Natural killer cell (primary cell): ENCODE measurements at places on chromosomes 6 and 20. TPM values are rescaled to one million over a fixed set of nuclear protein-coding genes. Genes with fewer than 3 reads are reported as not detected.
A peak's percentile ranks its signal among the peaks of the same experiment; 100 is the strongest.

DNA sequence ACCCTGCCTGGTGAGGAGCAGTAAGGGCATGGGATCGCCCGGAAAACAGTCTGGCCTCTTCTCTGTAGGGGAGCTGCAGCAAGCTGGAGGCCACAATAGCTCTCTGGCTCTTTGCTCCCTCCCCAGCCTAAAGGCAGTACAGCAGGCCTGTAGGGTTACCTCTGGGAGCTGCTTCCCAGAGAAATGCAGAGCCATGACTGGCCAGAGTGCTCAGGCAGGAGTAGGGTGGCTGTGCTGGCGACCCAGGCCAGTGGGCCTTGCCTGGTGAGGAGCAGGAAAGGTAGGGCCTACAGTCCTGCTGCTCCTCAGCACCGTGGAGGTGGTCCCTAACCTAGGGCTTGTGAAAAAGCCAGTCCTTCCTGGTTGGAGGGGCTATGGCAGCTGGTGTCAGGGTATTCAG is 129.9 kb upstream of the CHD6 start:
- DNase-seq: no peak

GRCh38 chr6:148239215-148239614 is 103.4 kb upstream of the SASH1 start:
- no peak for DNase-seq

DNA sequence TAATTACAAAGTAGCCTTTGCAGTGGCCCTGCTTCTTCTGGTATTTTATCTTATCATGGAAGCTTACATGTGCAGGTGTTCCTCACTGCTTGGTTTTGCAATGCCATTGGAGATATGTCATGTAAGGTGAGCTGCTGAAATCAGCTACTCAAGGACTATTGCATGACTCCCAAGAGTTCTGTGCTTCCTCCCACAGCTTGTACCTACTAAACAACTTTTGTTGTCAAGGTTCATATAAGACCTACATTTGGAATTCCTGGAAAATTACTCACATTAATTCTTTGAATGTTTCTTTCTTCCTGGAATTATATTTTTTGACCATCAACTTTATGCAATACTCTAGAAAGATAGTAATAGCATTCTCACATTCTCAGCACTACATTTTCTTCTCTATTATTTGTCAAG is 427.5 kb upstream of the HSF2 start:
- DNase-seq: no peak

NCOA3 gene
- 57.8 TPM for total RNA-seq

ZSCAN16 gene
- total RNA-seq: 7.8 TPM

RAB44 gene
- 12.9 TPM for total RNA-seq

- no peak for DNase-seq
Measured at GRCh38 chr6:20866935-20867703, 332.9 kb downstream of the CDKAL1 start.

- DNase-seq: no peak
Measured at GRCh38 chr20:6616421-6616820, 151.1 kb upstream of the BMP2 start.

DNA sequence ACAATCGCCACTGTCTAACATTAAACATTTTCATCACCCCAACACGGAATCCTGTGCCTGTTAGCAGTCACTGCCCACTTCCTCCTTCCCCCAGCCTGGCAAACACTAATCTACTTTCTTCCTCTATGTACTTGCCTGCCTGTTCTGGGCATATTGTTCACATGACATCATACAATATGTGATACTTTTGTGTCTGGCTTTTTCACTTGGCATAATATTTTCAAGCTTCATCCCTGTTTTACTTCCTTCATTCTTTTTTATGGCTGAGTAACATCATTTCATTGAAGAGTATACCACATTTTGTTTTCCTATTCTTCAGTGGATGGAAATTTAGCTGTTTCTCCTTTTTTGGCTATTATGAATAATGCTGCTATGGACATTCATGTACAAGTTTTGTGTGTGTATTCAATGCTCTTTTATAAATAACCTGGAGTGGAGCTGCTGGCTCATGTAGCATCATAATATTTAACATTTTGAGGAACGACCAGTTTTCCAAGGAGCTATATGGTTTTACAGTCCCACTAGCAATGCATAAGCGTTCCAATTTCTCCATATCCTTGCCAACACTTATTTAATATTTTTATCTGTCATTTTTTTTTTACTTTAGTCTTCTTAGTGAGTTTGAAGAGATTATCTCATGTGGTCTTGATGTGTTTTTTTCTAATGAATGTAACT is 360.1 kb downstream of the HDGFL1 start:
- DNase-seq: no peak

DNA sequence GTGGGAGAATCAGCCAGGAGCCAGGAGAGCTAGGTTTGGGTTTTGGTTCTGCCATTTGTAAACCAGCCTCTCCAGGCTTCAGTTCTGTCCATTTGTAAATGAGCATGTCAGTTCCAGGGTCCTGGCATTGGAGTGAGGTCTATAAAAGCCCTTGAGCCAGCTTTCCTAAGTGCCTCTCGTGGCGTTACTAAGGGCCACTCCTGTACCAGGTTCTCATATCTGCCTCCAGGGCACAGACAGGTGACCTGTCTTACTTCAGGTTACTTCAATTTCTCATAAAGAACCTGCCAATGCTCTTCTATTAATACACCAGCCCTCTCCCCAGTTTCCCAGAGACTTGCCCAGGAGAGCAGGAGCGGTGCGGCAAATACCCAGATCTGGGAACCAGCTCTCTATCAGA is 101.9 kb downstream of the VEGFA start:
- DNase-seq: no peak

DNA sequence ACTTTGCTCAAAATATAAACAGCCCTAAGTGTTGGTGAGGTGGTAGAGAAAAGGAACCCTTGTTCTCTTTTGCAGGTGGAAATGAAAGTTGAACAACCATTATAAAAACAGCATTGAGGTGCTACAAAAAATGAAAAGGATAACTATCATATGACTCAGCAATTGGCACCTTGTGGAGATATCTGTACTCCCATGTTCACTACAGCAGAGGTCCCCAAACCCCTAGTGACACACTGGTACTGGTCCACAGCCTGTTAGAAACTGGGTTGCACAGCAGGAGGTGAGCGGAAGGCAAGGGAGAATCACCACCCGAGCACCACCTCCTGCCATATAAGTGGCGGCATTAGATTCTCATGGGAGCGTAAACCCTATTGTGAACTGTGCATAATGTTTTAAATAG is 267.4 kb upstream of the THEMIS start:
- no peak for DNase-seq

DNA sequence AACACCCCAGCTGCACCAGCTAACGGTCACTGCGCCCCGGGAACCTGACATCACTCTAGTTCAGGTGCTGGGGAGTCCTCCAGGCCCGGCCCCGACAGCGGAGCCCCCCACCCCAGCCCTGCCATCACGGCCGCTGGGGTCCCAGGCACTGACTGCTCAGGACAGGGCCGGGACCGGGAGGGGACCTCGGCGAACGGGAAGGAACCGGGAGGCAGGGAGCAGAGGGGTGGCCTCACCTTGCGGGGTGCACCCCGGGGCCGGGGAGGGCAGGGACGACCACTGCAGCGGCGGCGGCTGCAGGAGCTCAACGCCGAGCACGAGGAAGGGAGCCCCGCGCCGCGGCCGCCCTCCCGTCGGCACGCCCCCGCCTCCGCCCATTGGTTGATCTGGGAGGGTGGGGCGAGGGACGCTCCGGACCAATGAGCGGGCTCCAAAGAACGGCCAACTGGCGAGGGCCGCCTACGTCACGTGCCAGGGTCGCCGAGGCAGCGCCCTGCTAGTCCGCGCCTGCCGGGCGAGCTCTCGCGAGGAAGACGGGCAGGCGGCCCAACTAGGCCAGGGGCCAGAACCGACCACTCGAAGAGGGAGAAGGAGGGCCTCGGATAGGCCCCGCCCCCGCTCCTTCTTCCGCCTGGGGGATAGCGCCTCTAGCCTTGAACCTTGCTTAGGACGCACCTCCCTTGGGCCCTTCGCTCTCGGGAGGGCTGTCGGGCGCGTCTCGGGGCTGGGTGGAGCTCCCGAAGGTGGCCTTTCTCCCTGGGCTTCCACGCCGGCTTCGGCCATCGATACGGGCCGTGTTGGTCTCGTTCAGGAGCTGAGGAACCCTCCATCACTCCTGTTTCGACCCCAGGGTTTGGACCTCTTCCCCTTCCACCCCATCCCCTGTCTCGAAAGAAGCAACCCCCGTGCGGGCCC is at the start of gene ADISSP:
TSS of gene ADISSP (minus strand) at position 327 of the 915 bp plus-strand sequence. CDS start 7,653 bp downstream, outside the sequence.
- DNase-seq: peak; percentile 96

DNA sequence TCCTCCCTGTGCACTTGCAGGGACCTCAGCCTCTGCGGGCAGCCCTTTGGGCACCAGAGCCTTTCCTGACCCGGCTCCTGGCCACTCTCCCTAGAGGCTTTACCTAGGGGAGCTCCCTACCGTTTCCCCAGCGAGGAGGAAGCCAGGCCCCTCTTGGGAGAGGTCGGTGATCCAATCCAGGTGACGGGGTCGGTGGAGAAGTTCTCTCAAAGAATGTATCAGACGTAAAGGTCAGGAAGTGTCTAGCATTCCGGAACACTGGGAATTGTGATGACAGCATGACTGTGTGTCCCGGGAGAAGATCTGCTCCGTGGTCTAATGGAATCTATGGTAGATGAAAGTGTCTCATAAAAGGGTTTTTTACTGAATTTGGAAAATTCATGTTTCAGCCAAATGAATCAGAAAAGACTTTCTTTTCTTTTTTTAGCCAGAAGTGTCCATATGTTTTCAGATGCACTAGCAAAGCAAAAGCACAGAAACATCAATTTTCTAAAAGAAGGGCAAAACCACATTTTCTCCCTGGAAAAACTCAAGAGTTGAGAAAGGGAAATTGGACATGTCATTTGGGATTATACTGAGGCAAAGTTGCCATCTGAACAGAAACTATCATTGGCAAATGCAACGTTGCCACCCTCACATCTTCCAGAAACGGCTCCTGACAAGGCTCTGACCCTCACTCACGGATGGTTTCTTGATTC is 289.4 kb downstream of the THBS2 start:
- DNase-seq: no peak

- no peak for DNase-seq
Measured at GRCh38 chr6:167806061-167806700, 20.5 kb upstream of the AFDN start.

DYNLRB1 gene
- total RNA-seq: 58.7 TPM

DNA sequence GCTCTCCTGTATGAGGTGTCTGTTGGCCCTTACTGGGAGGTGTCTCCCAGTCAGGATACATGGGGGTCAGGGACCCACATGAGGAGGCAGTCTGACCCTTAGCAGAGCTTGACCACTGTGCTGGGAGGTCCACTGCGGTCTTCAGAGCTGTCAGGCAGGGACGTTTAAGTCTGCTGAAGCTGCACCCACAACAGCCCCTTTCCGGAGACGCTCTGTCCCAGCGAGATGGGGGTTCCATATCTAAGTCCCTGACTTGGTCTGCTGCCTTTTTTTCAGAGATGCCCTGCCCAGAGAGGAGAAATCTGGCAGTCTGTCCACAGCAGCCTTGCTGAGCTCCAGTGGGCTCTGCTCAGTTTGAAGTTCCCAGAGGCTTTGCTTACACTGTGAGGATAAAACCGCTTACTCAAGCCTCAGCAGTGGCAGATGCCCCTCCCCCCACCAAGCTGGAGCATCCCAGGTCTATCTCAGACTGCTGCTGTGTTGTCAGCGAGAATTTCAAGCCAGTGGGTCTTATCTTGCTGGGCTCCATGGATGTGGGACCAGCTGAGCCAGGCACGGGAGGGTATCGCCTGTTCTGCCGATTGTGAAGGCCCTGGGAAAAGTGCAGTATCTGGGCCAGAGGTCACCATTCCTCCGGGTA is 36.3 kb upstream of the IBTK start:
- no peak for DNase-seq

- no peak for DNase-seq
Measured at GRCh38 chr6:7184502-7184901, 76.7 kb downstream of the RREB1 start.

DNA sequence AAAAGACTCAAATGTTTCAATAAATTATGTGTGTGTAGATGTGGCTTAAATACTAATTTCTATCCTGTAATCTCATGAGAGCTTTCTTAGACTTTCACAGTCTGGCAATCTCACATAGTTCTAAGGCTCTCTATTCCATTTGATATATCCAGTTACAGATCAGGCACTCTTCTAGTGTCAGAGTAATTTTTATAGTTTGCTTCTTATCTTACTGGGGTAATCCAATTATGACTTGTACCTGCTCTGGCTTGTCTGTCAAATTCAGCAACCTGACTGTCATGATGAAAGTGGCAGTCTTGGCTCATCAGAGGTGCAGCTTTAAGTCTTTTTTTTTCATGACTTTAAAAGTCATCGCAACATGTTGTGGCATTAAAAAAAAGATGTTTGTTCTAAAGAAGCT is 513.2 kb upstream of the MAN1A1 start:
- no peak for DNase-seq

DNA sequence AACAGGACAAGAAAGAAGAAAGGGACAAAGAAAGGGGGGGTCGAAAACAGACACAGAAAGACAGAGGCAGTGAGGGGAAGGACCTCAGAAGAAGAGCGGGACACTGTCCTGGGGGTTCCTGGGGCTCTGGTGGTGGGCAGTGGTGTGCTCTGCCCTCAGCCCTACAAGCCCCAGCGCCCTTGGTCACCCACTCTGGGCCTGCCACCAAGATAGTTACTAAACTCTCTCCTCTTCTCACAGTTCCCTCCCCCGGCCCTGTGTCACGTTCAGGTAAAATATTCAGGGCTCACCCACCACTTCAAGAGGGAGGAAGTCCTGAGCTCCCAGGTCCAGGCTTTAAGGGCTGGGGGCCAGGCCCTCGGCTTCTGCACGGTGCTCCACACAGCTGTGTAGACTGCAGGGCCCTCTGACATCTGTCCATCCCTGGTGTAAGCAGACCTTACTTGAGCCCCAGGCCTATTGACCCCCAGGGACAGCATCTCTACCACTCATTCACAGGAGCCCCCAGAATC is 87.4 kb downstream of the MRPL14 start:
- DNase-seq: no peak

- no peak for DNase-seq
Measured at GRCh38 chr20:57676589-57677583, 32.9 kb downstream of the PMEPA1 start.

DNA sequence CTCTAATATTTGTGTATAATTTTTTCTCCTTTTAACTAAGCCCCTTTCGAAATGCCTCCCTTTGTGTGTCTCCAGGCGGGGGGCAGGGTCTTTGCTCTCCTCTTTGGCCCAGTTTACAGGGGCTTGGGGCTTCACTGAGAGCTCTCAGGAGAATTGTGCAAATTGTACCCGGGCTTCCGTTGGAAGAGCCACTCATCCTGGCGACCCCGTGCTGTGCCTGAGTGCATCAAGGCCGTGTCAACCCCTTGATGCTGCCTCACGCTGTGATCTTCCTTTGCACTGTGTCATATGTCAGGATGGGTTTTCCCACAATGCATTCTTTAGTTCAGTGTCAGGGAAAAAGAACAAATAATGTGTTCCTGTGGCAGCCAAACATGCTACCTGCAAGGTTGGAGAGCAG is 118.0 kb upstream of the POU3F2 start:
- no peak for DNase-seq

DNA sequence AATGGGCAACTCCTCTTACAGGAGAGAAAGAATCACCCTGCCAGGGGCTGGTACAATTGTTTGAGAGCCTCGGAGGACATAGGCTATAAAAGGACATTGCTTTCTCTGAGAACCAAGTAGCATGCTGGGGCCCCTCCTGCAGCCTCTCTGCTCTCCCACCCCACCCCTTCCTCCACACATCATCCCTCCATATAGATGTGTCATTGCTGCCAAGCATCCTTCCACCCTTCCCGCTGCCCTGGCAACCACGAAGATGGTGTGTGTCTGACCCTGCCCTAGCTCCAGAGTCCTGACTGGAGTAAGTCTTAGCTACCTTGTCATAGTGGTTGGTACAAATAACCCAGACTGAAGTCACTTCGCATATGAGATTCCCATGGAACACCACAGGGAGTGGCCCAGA is 129.7 kb downstream of the SNX5 start:
- no peak for DNase-seq

RARS2 gene
- total RNA-seq: 21.8 TPM

MICB gene
- 37.6 TPM for total RNA-seq

GRCh38 chr6:34182751-34183531 is 37.1 kb upstream of the GRM4 start:
- peak; percentile 92 for DNase-seq
